Upper lobe of right lung (tissue), 1 donor: ENCODE measurements at places on chromosomes 16 and 17. TPM values are rescaled to one million over a fixed set of nuclear protein-coding genes. Genes with fewer than 3 reads are reported as not detected.

DNA sequence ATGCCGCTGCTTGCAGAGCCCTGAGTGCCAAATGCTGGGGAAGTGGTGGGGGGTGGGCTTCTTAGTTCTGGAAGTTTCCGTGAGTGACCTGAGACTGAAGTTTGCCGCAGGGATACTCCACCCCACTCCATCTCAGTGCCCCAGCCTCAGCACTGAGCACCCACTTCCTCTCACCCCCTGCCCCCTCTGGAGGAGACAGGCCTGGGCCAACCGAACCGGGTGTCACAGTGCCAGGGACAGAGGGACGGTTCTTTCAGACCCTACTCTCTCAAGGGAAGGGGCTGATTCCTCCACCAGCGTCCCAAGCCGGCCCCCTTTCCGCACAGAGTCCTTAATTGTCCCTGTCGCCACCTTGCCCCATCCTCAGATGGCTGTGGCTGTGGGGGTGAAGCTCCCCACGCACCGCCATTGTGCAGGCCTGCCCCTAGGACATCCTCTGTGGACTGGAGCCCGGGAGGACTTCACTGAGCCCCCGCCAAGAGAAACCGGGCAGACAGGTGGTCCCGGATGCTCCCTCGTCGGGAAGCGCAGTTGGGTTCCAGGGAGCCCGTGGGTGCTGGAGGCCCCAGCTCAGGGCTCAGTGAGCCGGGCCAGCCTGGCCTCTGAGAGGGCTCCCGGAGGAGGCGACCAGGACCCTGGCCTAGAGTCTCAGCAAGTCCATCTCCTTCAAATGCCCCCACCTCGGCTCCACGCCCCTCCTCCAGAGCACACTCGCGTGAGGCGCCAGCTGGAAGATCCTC lies 1.6 kb upstream of the KREMEN2 start:
- peaks cover 28% of the 10 kb centered on the region for H3K4me1 ChIP-seq
- H3K27me3 ChIP-seq, result peaks cover 83% of the 10 kb centered on the region

- no peaks in the 10 kb centered on the region for H3K36me3 ChIP-seq
- DNase-seq, result no peak
- no peak overlapping the region for H3K4me3 ChIP-seq
Measured at GRCh38 chr17:51445946-51446345, 185.6 kb downstream of the UTP18 start.

DNA sequence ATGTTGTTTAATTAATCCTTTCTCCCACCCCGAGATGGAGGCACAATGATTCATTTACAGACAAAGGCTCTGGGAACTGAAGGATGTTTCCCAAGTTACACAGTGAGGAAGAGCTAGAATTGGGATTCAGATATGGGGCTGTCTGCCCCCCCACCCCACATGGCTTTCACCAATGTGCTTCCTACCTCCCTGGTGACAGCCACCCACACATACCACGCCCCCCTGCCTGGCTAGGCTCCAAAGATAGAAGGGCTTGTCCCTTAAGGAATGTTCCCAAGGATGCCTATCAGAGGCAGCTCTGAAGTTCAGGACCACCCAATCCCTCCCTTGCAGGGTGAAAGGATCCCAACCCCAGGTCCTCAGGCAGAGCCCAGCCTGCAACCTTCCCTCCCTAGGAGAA lies 32.9 kb downstream of the CFAP20 start:
- no peak overlapping the region for H3K27ac ChIP-seq
- H3K4me3 ChIP-seq, result no peak overlapping the region
- H3K36me3 ChIP-seq, result no peaks in the 10 kb centered on the region
- H3K27me3 ChIP-seq, result no peaks in the 10 kb centered on the region
- no peaks in the 10 kb centered on the region for H3K4me1 ChIP-seq

DNA sequence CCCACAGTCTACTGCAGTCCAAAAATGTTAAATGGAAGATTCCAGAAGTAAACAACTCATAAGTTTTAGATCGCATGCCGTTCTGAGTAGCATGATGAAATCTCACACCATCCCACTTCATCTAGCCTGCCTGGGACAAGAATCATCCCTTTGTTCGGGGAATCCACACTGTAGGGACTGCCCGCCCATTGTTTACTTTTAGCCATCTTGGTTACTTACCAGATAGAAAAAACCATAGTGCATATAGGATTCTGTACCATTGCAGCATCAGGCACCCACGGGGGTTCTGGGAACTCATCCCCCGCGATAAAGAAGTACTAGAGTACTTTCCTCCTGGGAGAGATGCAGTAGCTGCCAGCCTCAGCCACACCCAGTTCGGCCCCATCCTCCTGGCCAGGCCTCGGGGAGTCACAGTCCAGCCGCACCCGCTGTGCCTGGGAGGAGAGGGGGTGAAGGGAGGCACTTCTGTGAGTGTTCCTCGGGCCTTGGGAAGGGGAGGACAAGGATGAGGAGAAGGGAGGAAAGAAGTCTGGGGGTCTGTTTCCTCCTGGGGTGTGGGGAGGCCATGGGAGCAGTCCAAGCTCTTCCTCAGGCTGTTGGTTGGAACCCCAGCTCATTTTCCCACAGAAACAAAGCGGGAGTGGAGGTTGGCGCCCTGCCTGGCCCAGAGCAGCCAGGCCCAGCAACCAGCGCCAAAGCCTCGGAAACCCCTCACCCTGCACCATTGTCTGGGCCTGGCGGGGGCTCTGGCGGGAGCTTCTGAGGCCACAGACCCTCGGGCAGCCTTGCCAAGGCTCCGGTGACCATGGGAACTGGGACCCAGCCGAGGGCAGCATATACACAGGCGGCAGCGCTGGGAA lies 8.9 kb downstream of the TRIM47 start:
- H3K36me3 ChIP-seq, result peaks cover 8% of the 10 kb centered on the region
- peak overlapping the region; percentile 19 for H3K4me3 ChIP-seq
- no peaks in the 10 kb centered on the region for H3K27me3 ChIP-seq
- peaks cover 43% of the 10 kb centered on the region for H3K4me1 ChIP-seq

GRCh38 chr17:66983414-66984021 lies 19.0 kb downstream of the CACNG4 start:
- DNase-seq, result no peak
- no peak overlapping the region for H3K4me3 ChIP-seq
- H3K36me3 ChIP-seq, result no peaks in the 10 kb centered on the region
- H3K27ac ChIP-seq, result no peak overlapping the region

GRCh38 chr16:80197741-80198201 lies 343.0 kb upstream of the DYNLRB2 start:
- no peak for DNase-seq
- H3K4me3 ChIP-seq, result no peak overlapping the region
- H3K36me3 ChIP-seq, result no peaks in the 10 kb centered on the region
- H3K4me1 ChIP-seq, result no peaks in the 10 kb centered on the region
- H3K27me3 ChIP-seq, result no peaks in the 10 kb centered on the region

DNA sequence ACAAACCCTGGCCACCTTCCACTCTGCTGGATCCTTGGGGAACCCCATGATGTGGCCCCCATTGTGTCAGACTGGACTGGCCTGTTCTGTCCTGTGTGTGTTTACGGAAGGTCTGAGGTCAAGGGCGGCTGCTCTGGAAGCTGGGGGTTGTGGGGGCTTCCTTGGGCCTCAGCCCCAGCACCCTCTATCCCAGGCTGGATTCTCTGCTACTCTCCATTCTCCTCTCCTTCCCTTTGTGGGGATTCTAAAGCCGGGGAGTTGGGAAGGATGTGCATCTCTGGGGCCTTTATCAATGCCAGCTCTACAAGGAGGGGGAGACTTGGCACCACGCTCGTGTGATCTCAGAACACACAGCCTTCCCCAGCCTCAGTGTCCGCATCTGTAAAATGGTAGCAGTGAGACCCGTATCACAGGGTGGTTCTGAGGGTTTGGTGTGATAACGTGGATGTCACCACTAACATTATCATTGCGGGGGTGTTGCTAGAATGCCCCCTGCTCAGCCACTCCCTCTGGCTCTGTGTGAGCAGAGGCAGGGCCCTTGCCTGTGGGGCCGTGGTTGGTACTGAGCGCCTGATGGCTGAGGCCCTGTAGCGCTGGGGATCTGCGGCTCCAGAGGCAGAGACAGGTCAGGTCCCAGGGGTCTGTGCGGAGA lies 18.1 kb downstream of the ADGRG1 start:
- no peak for DNase-seq
- peaks cover 4% of the 10 kb centered on the region for H3K27me3 ChIP-seq
- peaks cover 6% of the 10 kb centered on the region for H3K36me3 ChIP-seq
- peaks cover 27% of the 10 kb centered on the region for H3K4me1 ChIP-seq
- H3K4me3 ChIP-seq, result no peak overlapping the region
- peak overlapping the region; percentile 70 for H3K27ac ChIP-seq

GRCh38 chr16:24345704-24346103 lies 89.6 kb downstream of the CACNG3 start:
- no peak overlapping the region for H3K4me3 ChIP-seq
- no peaks in the 10 kb centered on the region for H3K4me1 ChIP-seq
- no peaks in the 10 kb centered on the region for H3K36me3 ChIP-seq
- DNase-seq, result no peak
- no peak overlapping the region for H3K27ac ChIP-seq
- H3K27me3 ChIP-seq, result no peaks in the 10 kb centered on the region

GRCh38 chr17:45431531-45432404 lies 902 bp downstream of the ARHGAP27 start:
- DNase-seq, result peak; percentile 97
- H3K4me1 ChIP-seq, result peaks cover 36% of the 10 kb centered on the region
- H3K27me3 ChIP-seq, result no peaks in the 10 kb centered on the region
- peak overlapping the region; percentile 61 for H3K4me3 ChIP-seq
- H3K27ac ChIP-seq, result peak overlapping the region; percentile 87
- H3K36me3 ChIP-seq, result peaks cover 11% of the 10 kb centered on the region

GRCh38 chr17:21100636-21101035 lies 26.1 kb upstream of the DHRS7B start:
- peaks cover 11% of the 10 kb centered on the region for H3K4me1 ChIP-seq
- H3K27ac ChIP-seq, result no peak overlapping the region
- H3K4me3 ChIP-seq, result no peak overlapping the region
- DNase-seq, result no peak

- H3K4me3 ChIP-seq, result no peak overlapping the region
- peaks cover 14% of the 10 kb centered on the region for H3K4me1 ChIP-seq
- H3K27ac ChIP-seq, result no peak overlapping the region
- peaks cover 63% of the 10 kb centered on the region for H3K36me3 ChIP-seq
- no peaks in the 10 kb centered on the region for H3K27me3 ChIP-seq
Measured at GRCh38 chr17:81557276-81558114, 5.3 kb upstream of the FAAP100 start.

Gene ACSM2B
- not detected for total RNA-seq

Gene TMED6
- total RNA-seq, result 0.69 TPM

Gene TPSAB1
- total RNA-seq, result 122 TPM

Gene ST6GALNAC2
- 24.5 TPM for total RNA-seq

Gene SOX15
- total RNA-seq, result 0.67 TPM

Gene SLC38A7
- 24.1 TPM for total RNA-seq

Gene CDC6
- total RNA-seq, result 1.4 TPM

Gene CNTNAP1
- 6.5 TPM for total RNA-seq
